ENCODE measurements at places on chromosomes 5 and 9. TPM values are rescaled to one million over a fixed set of nuclear protein-coding genes. Genes with fewer than 3 reads are reported as not detected.

The FAM78A gene
- total RNA-seq: 6.9 TPM

The PWWP2A gene
- 25.6 TPM for total RNA-seq

The RABGAP1 gene
- 35.7 TPM for total RNA-seq

The FGF18 gene
- 0.18 TPM for total RNA-seq

- DNase-seq: no peak
These were observed 866.0 kb downstream of the PTPRD start for GRCh38 chr9:9746826-9747225.

DNA sequence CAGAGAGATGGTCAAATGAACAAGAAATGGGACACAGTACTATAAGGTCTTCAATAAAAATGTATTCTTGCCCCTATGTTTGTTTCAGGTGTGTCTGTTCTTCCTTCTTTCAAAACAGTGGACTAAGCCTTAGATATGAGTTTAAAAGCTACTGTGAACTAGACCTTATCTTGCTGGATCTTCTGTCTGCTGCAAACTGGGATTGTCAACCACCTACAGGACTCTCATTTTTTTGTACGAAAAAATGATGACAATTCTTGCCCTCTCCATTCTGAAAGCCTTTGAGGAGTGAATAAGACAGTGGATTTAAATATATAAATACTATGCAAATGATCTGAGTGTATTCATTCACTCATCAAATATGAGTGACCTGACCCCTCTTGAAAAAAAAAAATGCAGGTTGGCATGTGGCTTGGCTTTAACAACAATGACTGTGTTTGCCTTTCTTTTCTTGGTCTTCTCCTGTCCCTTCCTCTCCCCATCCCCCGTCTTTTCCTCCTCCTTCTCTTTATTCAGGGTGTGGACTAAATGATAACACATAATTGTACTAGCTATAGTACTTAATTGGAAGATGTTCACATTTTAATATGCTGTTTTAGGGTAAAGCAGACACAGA is 235.5 kb upstream of the TRIM32 start:
- no peak for DNase-seq

DNA sequence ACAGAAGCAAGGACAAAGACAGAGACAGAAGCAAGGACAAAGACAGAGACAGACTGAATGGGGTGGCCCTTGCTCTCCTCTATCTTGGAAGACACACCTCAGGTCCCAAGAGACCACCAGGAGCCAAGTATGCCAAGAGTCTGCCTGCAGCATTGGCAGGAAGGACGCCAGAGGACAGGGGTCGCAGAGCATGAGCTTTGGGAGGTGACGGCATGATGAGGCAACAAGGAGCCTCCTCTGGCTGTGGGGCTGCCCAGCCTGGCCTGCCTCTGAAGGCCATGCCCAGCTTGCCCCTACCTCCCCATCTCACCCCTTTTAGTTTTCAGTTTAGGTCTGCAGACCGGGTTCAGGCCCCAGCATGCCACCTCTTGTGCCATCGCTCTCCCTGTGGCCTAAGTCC is 17.6 kb downstream of the PDGFRB start:
- no peak for DNase-seq

DNA sequence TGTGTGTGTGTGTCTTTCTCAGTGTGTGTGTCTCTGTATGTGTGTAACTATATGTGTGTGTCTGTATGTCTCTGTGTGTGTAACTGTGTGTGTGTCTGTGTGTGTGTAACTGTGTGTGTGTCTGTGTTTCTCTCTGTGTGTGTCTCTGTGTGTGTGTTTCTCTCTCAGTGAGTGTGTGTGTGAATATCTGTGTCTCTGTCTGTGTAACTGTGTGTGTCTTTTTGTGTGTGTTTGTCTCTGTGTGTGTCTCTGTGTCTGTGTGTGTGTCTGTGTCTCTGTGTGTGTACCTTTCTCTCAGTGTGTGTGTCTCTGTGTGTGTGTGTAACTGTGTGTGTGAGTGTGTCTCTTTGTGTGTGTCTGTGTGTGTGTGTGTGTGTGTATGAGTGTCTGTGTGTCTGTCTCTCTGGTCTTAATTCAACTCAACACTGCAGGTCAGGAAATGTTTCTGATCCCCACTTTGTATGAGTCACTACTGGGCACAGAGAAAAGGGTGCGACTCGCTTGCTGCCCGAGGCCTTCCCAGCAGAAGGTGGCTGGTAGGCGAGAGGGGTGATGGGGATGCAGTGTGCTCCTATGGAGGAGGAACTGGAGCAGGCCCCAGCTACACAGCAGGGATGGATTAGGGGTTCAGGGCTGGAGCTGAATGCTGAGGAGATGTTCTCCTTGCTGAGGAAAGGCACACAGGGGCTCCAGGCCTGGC is 52.1 kb downstream of the NSG2 start:
- no peak for DNase-seq

DNA sequence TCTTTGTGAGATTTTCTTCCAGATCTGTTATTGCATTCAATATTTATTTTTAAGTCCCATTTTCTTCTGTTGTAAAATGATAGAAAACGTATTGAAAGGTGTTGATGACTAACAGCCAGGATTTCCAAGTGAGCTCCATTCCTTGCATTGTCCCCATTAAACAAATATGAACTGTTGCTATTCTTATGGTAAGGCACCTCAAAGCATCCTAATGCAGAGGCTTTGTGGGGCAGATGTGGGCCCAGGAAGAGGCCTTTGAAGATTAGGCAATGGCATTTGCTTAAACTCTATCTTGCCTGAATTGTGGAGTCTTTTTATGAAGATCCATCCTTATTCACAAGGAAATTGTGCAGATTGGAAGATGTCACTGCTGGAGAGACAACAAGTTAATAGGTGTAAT is 38.9 kb downstream of the NTRK2 start:
- no peak for DNase-seq

- DNase-seq: no peak
These were observed 270.1 kb downstream of the ARHGEF28 start for GRCh38 chr5:73896097-73896496.

- no peak for DNase-seq
These were observed 74.3 kb downstream of the NLN start for GRCh38 chr5:65796269-65796668.

GRCh38 chr5:127434588-127434987 is 82.9 kb upstream of the PRRC1 start:
- DNase-seq: no peak

DNA sequence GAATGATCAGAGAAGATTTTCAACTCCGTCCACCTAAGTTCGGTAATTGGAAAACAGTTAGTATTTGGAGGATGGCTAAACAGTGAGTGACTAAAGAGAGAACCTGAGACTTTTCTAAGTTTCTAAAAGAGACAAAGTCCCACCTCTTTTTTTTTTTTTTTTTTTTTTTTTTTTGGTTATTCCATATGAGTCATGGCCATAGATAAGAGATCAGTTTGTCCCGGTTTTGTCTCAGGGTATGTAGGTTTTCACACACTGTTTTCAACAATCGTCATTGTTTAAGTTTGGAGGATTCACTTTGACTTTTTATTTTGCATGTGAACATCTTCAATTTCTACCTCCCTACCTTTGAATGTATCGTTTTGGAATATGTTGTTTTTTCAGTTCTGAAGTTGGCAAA is 85.9 kb downstream of the NTRK2 start:
- DNase-seq: no peak

DNA sequence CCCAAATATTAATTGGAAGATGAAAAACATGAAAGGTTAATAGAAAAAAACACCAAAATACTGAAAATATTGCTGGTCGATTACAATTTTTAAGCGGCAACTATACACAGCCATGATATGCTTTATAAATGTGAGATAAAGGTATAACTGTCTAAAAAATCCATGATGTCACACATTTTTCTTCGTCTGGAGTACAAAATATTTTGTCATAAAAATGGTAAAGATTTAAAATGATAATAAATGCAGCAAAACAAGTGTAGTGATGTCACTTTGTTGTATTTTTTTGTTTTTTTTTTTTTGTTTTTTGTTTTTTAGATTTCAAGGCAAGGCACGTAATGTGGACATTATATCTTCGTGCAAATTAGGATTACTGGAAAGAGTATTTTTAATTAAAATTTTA is 227.4 kb downstream of the NFIB start:
- no peak for DNase-seq

Measured in adrenal gland (tissue), 19 donors.